GM12864 (cell line): ENCODE measurements at places on chromosomes 5 and 9.
A peak's percentile ranks its signal among the peaks of the same experiment; 100 is the strongest.

GRCh38 chr5:53334431-53334941 lies 145.9 kb upstream of the FST start:
- no peak for DNase-seq

GRCh38 chr9:84598921-84599636 lies 70.5 kb upstream of the NTRK2 start:
- no peak for DNase-seq

- DNase-seq = no peak
Measured at GRCh38 chr5:68522863-68523262, 307.3 kb downstream of the PIK3R1 start.

DNA sequence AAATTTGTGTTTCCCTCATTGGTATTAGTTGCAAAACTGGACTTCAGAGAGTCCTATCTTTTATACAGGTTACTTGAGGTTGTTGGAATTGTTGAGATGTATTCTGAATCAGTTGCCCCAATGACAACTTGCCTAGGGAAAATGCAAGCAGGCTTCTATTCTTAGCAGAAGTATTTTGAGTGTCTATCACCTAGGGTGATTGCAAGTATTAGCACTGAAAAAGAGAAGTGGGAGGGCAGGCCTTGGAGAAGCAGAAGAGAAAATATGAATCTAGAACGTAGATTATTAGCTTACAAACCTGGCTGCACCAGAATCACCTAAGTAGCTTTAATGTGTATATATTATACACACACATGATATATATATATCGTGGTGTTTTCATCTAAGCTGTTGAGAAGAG lies 43.2 kb downstream of the ADAMTS12 start:
- DNase-seq = peak; percentile 77

GRCh38 chr9:126298063-126298801 lies 28.4 kb upstream of the MVB12B start:
- no peak for DNase-seq

GRCh38 chr9:115117999-115118878 lies at the start of gene TNC:
Gene TNC, minus strand, starts transcription at chr9:115118157. Its CDS starts 27,139 bp downstream, at chr9:115091018.
- no peak for DNase-seq

- DNase-seq = no peak
Measured at GRCh38 chr9:17229945-17230560, 95.2 kb downstream of the CNTLN start.

- DNase-seq = no peak
Measured at GRCh38 chr9:127538849-127539258, 73.2 kb upstream of the STXBP1 start.

DNA sequence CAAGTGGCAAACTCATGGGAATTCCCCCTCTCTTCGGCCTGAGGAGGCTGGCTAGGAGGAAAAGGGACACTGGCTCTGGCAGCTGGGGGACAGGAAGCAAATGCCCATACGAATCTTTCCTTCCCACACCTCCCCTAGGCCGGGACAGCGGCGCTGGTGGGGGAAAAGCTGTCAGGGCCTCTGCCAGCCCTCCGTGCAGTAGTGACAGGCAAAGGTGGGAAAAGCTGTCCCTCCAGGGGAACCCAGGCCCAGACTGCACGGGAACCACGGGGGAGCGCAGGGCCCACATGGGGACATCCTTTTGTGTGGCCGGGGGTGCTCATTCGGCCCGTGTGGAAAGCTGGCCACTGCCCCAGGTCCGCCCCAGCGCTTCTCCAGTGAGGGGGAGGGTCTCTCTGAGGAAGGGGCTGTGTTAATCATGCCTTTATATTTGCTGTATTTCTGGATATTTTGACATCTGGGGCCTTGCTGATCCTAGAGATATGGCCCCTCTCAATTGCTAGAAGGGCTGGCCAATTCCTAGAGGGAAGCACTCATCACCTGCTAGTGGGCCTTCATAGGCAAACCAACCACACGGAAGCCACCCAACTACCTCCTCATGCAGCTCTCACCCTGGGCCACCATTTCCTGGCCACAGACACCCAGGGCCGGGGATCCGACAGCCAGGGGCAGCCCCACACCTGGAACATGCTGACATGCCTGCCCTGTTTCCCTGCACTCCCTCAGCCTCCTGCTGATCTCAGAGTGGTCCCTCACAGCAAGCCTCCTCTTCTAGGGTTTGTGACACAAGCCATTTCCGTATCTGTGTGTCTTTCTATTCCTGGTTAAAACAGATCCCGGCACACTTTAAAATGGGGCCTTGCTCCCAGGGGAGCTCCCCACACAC lies 138.8 kb downstream of the ROR2 start:
- DNase-seq = no peak

DNA sequence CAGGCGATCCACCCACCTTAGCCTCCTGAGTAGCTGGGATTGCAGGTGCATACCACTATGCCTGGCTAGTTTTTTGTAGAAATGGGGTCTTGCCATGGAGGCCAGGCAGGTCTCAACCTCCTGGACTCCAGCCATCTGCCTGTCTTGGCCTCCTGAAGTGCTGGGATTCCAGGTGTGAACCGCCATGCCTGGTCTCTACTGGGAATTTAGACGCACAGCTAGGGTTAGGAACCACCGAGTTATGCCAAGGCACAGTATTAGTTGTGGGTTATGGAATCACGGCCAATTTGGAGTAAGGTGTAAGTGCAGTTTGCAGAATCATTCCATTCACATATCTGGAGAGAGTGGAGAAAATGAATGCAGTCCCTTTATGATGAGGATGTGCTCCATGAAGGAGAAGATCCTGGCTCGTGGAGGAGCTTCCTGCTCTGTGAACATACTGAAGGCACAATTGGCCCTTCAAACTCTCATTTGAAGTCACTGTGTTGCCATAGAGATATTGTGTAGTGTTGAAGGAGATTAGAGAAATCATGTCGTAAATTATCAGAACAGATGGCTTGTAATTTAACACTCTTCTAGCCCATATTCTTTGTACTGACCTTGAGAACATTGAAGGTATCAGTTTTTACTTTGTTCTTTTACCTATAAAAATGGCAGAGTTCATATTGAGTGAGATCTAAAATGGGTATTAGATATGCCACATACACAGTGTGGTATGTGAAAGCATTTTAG lies 18.8 kb downstream of the TRIO start:
- DNase-seq = no peak
